MCF 10A (cell line): ENCODE measurements at places on chromosomes 3 and 15. TPM values are rescaled to one million over a fixed set of nuclear protein-coding genes. Genes with fewer than 3 reads are reported as not detected.
A peak's percentile ranks its signal among the peaks of the same experiment; 100 is the strongest.

DNA sequence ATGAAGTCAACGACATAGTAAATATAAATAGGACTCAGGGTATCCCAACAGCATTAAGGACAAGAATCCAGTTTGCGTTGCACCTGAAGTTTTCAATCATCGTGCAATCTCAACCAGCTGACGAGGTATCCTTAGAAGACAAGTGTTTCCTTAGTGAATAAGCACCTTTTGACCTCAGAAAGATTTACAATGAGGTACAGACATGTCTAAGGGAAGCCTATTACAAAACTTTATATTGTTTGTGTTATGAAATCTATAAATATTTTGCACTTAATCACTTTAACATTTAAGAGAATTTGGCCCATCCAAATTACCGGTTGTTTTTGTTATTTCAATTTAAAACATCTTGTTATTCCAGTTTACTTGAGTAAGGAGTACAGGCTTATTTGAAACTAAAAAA, 64.9 kb upstream of the PRICKLE2 start:
- no peak overlapping the region for H3K4me3 ChIP-seq
- H3K36me3 ChIP-seq: no peaks in the 10 kb centered on the region
- no peaks in the 10 kb centered on the region for H3K27me3 ChIP-seq
- peaks cover 11% of the 10 kb centered on the region for H3K4me1 ChIP-seq
- DNase-seq: peak; percentile 57

GRCh38 chr15:64185146-64185911, 22.5 kb upstream of the PPIB start:
- H3K4me3 ChIP-seq: no peak overlapping the region
- DNase-seq: no peak
- no peak overlapping the region for H3K27ac ChIP-seq
- H3K27me3 ChIP-seq: no peaks in the 10 kb centered on the region

- DNase-seq: peak; percentile 64
- H3K4me3 ChIP-seq: no peak overlapping the region
- peaks cover 24% of the 10 kb centered on the region for H3K27me3 ChIP-seq
- no peak overlapping the region for H3K27ac ChIP-seq
- H3K36me3 ChIP-seq: no peaks in the 10 kb centered on the region
Measured at GRCh38 chr3:134754768-134755559, 40.1 kb upstream of the EPHB1 start.

Gene CADPS
- total RNA-seq: not detected in 2 replicates

DNA sequence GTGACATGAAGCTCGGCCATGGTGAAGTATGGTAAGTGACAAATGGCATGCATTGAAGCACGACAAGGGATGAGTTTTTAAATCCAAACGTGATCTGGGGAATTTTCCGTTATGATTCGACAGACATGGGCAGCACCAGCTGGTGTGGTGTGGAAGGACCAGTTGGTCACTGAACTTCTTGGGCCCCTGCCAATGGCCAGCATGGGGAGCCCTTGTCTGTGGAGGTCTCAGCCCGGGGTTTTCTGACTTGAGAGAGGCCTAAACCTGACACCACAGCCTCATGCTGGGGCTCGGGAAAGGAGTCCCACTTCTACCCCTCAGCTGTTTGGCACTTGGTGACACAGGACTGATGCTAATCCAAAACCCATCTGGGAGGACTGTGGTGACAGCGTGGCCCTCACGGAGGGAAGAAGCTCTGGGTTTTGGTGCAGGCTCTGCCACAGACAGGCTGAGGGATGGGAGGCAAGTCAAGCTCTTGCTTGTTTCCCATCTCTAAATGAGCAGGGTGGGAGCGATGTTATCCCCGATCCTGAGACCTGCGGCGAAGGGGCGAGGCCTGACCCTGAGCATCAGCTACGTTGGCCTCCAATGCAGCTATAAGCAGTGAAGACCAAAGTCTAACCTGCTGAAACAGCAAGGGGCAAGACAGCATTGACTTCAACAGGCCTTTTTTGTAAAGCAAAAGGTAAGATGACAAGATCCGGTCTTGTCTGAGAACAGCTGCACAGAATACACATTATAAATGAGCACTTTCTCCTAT, 69.5 kb downstream of the ATP1B3 start:
- H3K4me1 ChIP-seq: peaks cover 7% of the 10 kb centered on the region
- H3K27ac ChIP-seq: no peak overlapping the region
- H3K27me3 ChIP-seq: no peaks in the 10 kb centered on the region
- H3K4me3 ChIP-seq: no peak overlapping the region
- H3K36me3 ChIP-seq: peaks cover 8% of the 10 kb centered on the region
- no peak for DNase-seq

DNA sequence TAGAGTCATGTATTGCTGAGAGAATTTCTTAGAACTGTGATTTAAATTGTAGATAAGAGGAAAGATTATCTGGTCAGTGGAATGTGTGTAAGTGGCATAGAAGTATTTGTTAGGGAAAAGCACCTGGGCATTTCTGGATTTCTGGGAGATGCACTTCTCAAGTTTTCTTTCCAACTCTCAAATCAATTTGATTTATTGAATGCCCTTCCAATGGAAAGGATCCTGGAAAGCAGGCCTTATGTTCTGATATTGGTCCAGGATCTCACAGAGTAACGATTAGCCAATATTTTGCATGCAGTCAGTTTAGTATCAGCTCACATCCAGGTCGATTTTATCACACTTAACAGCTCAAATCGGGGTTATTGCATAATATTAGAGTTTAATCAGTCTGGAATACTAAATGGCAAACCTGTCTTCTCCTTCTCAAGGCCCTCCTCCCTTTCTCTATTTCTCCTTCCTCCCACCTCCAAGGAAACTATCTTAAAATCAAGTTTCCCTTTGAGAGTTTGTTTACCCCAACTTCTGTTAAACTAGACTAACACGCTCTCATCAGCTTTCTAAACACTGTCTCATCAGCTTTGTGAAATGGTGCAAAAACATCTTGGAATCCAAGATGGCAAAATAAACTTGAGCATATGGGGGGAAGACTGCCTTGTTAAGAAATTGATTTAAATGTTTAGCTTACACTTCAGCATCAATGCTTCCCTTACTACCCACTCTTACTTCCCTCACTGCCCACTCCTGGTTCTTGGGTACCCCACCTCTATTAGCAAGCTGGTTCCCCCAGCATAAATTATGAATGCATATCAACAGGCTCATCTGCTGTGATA, 9.5 kb downstream of the SOX2 start:
- H3K27me3 ChIP-seq: no peaks in the 10 kb centered on the region
- no peak overlapping the region for H3K4me3 ChIP-seq
- no peaks in the 10 kb centered on the region for H3K4me1 ChIP-seq
- H3K27ac ChIP-seq: no peak overlapping the region
- no peaks in the 10 kb centered on the region for H3K36me3 ChIP-seq

DNA sequence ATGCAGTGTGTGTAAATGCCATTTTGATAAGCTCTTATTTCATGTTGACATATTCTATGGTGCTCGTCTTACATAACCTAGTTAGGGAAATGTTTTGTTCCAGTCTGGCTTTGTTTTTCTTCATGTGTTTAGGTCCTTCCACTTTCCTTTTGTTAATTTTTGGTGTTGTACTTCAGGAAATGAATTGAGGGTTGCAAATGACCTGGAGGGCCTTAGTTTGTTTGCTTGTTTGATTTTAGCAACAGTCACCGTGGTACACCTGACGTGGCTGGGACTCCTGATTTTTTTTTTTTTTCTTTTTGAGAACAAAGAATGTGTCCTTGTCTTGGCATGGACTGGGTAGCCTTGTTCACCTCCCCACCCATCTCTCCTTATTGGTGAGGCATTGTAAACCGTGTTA, 114.8 kb downstream of the IGF1R start:
- no peaks in the 10 kb centered on the region for H3K36me3 ChIP-seq
- H3K27me3 ChIP-seq: no peaks in the 10 kb centered on the region
- H3K27ac ChIP-seq: no peak overlapping the region
